AG04450 (cell line): ENCODE measurements at places on chromosomes 3 and 15.

DNA sequence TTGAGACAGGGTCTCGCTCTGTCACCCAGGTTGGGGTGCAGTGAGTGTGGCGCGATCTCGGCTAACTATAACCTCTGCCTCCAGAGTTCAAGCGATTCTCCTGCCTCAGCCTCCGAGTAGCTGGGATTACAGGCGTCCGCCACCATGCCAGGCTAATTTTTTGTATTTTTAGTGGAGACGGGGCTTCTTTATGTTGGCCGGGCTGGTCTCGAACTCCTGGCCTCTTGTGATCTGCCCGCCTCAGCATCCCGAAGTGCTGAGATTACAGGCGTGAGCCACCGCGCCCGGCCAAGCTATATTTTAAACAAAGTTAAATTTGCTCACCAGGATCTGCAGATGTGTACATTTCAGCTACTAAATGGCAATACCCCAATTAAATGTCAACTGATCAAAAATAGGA, 1.1 kb upstream of the C3orf38 start:
- DNase-seq: no peak

DNA sequence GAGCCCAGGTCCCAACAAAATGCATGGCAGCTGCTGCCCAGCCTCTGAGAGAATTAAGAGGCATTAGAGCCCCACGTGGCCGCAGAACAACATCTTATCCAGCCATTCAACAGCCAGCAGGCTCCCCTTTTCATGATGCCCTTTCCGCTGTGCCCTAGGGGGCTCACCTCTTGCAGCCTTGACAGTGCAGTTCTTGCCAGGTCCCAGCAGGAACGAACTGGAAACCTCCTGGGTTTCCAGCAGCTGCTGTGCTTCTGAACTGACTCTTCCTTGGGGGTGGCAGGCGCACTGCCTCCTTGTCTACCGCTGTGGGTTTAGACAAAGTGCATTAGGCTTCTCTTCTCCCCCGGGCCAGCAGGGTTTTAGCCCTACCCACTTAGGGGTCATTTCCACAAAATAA, 85.2 kb downstream of the FAM174B start:
- no peak for DNase-seq

DNA sequence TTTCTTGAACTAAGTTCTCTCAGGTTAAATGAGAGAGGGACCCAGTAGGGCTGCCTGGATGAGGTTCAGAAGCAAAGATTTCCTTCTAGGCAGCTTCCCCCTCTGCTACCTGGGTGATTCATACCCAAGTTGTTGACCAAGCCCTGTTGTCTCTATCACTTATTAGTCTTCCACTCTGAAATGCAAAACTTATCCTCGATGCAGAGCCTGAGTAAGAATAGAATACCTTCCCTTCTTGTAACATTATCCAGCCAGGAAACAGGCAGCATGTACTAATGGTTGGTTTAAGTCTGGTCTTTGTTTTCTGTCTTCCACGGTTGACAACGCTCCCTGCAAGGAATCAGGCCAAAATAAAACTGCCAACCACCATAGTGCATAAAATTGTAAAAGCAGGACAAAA, 377.3 kb downstream of the MECOM start:
- no peak for DNase-seq

DNA sequence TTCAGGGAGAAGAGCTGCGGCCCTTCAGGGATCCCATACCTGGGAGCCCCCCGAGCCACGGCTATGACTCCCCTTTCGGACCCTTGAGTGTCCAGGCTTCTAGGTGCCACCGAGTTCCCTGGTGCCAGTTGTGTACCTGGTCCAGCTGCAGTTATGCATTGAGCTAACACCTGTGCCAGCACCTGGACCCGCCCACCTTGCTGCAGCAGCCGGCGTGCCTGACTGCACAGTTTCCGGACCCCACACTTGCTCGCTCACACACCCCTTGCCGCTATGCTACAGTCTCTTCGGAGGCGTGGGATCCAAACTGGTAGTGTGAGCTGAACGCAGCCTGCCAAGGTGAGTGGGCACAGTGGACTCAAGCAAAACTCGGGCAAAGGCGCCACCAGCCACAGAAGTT, 284.5 kb upstream of the ROBO1 start:
- no peak for DNase-seq

GRCh38 chr3:113241292-113242095, 30.1 kb downstream of the BOC start:
- no peak for DNase-seq
